ENCODE measurements at places on chromosomes 13 and 19. TPM values are rescaled to one million over a fixed set of nuclear protein-coding genes. Genes with fewer than 3 reads are reported as not detected.

Gene FXYD1
- not detected for total RNA-seq

DNA sequence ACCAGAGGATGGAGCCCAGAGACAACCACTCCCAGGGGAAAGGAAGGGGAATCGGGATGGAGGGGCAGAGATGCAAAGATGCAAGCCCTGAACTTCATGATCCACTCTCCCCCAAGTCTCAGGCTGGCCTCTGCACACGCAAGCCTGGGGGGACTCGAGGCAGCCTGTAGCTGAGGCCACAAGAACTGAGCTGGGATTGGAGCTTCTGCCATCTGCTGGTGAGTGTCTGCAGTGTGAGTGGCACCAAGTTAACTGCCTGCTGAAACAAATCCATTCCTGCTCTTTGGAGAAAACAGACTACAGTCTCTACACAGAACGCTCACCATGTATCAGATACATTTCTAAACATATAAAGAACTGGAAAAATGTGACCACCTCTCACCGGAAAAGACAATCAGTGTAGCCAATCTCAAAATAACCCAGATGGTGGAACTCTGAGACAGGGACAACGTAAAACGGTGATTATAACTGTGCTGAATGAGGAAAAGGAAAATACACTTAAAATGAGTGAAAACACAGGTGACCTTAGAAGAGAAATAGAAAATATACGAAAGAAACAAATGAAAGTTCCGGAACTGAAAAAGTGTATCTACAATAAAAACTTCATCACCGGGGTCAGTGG lies 62.1 kb downstream of the KLF2 start:
- DNase-seq = no peak

DNA sequence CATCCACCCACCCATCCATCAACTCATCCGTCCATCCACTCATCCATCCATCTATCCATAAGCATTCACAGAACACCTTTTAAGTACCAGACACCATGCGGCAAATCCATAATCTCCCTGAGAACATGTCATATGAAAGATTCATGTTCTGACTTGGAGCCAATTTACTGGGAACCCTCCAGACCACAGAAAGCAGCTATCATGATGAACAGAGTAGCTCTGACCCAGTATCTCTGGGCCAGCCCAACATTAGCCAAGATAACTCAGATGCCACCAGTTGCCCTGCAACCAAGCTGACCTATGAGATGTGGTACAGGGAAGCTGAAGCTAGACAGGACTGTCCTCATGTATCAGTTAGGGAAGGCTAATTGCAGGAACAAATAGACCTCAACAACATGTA lies 51.3 kb downstream of the ALOX5AP start:
- DNase-seq = no peak

DNA sequence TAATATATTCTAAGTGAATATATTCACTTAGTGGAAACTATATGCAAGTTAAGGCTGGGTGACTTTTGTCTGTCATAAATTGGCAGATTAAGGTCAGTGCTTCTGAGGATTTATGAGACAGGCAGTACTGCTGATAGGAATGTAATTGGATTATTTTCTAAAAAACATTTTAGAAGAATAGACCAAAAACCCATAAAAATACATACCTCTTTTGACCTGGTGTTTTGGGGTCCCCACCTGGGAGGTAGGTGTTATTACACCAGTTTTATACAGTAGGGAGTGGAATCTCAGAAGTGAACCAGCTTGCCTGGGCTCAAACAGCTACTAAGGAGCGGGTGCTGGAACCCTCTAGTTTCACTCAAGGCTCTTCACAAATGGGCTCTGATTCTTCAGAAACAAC lies 25.3 kb downstream of the COG3 start:
- DNase-seq = no peak

Gene FAM124A
- 0.63 TPM for total RNA-seq

- no peak for DNase-seq
Measured at GRCh38 chr19:6723108-6723618, 2.7 kb upstream of the C3 start.

- DNase-seq = no peak
Measured at GRCh38 chr13:99158846-99159245, 41.8 kb upstream of the UBAC2 start.

DNA sequence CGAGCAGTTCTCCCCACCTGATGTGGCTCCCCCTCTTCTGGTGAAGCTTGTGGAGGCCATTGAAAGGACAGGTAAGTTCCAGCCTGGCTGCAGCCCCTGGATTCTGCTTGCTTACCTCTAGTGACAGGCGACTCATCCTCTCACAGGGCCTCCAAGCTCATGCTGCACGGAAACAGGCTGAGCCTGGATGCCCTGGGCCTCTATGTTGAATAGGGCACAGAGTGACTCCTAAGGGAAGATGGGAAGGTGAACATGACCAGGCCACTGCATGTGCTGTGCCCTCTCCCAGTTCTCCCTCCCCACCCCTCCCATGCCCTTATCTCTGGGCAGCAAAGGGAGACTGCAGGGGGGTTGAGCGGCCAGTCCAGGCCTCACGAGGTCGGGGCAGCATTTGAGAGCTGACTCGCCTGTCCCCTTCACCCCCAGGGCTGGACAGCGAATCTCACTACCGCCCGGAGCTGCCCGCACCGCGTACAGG lies 7.6 kb downstream of the PIK3R2 start:
- DNase-seq = no peak

DNA sequence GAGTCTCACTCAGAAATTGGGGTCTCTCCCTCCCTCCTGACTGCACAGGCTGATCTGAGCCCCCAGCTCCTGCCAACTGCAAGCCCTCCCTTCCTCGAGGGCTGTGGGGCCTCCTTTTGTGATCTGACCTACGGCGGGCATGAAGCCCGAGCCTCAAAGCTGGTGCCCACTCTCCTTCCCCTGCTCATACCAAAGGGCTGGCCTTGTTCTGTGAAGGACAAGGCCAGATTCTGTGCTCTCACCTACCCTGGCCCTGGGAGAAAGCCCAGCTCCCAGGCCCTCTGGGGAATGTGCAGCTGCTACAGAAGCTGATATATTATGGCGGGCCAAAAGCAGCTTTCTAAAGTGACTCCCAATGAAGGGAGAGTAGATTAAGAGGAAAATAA lies 9.0 kb upstream of the ECH1 start:
- no peak for DNase-seq

DNA sequence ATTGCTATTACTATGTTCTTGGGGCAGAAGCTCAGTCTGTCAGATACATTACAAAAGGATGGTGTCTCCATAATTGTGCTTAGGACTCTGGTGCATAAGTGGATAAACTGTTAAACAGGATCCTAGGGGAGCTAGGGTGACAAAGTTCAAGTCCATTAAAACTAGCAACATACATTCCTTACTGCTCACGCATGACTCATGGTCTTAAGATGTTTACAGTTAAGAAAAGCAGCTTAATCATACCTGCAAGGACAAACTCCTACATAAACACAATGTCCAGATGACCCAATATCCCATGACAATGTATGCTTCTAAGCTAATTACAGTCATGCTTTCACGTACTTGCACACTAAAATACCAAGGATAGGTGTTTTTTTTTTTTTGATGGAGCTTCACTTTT lies 3.5 kb upstream of the ZNF701 start:
- no peak for DNase-seq

- no peak for DNase-seq
Measured at GRCh38 chr13:43273362-43273761, 250.0 kb downstream of the DNAJC15 start.

Gene ZNF667
- total RNA-seq = 3.0 TPM

- no peak for DNase-seq
Measured at GRCh38 chr13:89791971-89792630, 1555.4 kb upstream of the MIR17HG start.

DNA sequence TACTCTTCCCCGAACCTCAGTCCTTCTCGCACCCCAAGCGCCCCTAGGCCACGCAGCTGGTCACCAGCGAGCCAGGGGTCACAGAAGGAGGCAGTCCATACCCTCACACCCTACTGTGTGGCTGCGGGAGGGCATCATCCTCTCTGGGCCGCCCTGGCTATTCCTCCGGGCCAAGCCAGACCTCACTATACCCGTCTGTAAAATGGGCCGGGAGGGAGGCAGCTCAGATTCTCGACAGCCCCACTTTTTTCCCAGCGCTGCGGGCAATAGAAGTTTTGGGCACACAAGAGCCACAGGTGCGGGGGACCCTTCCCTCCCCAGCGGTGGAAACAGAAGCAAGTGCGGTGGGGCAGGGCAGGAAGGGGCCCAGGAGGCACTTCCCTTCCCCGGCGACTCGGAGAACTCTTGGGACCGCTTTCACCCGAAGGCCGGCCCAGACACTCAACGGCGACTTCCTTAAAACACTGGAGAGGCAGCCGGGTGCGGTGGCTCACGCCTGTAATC lies 5.6 kb upstream of the ARRDC2 start:
- DNase-seq = no peak

Gene TPT1
- total RNA-seq = 1,117 TPM

GRCh38 chr19:40332669-40333068 lies 15.5 kb downstream of the C19orf47 start:
- no peak for DNase-seq

GRCh38 chr19:58355215-58355796 lies 2.0 kb upstream of the A1BG start:
- DNase-seq = no peak

DNA sequence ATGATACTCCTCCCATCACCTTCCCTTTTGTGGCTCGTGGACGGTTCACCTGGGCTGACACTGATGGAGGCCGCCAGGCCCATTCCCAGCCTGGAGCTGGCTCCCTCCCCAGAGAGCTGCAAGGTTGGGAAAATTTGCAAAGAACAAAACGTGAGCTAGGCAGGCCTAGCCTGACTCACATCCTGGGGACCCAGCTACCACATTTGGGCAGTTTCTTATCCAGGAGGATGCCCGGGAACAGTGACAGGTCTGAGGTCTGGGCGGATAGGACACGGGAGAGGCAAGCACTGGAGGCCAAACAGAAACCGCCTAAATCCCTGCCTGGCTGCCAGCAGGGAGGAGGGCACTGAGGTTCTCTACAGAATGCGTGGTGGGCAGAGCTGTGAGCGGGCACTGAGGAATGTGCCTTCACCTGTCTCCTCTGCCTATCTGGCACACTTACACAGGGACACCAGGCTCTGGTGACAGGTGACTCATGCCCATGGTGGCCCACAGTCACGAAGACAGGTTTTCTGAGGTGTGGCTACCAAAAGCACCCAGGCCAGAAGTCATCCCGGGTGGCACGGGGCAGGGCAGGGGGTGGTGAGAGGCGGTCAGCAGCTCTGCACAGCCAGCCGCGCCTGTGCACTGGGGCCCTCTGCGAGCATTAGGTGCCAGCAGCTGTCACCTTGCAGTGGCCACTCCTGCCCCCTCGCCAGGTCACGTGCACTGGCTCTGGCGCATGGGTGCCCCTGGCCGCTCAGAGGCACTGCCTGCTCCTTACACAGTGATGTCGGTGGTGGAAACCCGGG lies 23.2 kb downstream of the SH3GL1 start:
- DNase-seq = no peak

Gene ELOF1
- 49.8 TPM for total RNA-seq

DNA sequence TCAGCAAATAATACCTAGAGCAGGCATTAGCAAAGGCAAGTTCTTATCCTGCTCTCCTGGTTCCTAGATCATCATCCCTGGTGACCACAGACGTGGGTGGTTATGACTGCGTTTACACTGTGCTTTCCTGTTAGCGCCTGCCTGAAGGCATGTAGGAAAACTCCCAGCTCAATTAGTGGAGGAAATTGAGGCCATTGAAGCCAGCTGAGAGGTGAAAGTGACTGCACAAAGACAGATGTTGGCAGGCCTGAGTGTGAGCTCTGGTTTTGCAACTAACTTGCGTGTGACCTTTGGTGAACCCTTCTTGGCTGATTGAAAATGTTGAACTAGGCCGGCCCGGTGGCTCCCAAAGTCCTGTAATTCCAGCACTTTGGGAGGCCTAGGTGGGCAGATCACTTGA lies 17.5 kb upstream of the NWD1 start:
- DNase-seq = no peak

Gene ZNF730
- 4.5 TPM for total RNA-seq

GRCh38 chr19:49761625-49762311 lies 1.3 kb downstream of the TSKS start:
- DNase-seq = no peak

Gene CEACAM4
- total RNA-seq = not detected

DNA sequence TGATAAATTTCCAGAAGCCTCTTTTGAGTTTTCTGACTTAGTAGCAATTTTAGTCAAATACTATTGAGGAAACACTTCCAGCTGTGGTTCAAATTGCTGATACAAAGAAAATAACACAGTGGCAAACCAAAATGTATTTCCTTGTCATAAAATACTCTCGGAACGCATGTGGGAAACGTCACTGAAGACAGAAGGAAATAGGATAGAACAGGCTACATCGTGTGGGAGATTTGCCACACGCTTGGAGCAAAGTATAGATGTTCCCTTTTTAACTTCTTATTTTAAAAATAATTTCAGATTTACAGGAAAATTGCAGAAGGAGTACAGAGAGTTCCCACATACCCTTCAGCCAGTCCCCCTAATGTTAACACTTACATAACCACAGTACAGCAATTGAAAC lies 88.8 kb downstream of the ING1 start:
- no peak for DNase-seq

- DNase-seq = no peak
Measured at GRCh38 chr19:14048443-14049153, 13.3 kb downstream of the PALM3 start.

DNA sequence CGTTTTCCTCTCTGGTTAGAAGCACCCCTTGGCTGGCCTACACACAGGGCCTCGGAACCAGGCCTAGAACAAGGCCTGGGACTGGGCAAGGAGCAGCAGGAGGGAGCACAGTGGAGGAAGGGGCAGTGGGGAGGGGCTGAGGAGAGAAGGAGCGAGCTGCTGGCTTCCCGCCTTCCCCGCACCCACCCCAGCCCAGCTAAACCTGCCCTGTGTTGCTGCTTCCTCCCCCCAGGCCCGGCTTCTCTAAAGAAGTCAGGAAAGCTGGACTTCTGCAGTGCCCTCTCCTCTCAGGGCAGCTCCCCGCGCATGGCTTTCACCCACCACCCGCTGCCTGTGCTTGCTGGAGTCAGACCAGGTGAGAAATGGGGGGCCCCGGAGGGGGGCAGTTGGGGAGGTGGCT lies 24.3 kb downstream of the LYL1 start:
- no peak for DNase-seq

DNA sequence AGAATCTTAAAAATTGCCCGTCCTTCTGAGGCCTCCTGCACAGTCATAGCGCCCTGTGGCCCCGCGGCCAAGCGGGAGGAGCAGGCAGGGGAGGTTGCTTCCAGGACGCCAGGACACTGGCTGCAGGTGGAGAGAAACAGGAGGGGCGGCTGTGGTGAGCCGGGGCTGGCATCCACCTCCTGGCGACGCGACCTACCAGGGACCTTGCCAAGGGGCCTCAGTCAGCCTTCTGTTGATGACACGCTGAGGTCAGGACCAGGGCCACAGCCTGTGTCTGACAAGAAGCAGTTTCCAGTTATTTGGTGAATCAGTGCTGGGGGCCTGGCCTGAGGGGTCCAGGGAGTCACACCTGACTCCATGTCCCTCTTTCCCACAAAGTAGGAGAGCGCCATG lies 13.3 kb upstream of the MKNK2 start:
- DNase-seq = no peak

GRCh38 chr13:24149246-24150032 lies 11.1 kb upstream of the SPATA13 start:
- DNase-seq = no peak

- no peak for DNase-seq
Measured at GRCh38 chr13:30363725-30364124, 56.4 kb upstream of the KATNAL1 start.

GRCh38 chr13:104487006-104487405 lies 1420.8 kb upstream of the SLC10A2 start:
- no peak for DNase-seq

Gene ADM5
- total RNA-seq = 1.9 TPM

- no peak for DNase-seq
Measured at GRCh38 chr13:40211586-40211968, 454.9 kb downstream of the FOXO1 start.

Measured in epithelial cell of proximal tubule (primary cell).